PC-9 (cell line): ENCODE measurements at places on chromosomes 6 and 20. TPM values are rescaled to one million over a fixed set of nuclear protein-coding genes. Genes with fewer than 3 reads are reported as not detected.

GRCh38 chr6:159713984-159714383 lies 13.3 kb upstream of the WTAP start:
- DNase-seq, result no peak

DNA sequence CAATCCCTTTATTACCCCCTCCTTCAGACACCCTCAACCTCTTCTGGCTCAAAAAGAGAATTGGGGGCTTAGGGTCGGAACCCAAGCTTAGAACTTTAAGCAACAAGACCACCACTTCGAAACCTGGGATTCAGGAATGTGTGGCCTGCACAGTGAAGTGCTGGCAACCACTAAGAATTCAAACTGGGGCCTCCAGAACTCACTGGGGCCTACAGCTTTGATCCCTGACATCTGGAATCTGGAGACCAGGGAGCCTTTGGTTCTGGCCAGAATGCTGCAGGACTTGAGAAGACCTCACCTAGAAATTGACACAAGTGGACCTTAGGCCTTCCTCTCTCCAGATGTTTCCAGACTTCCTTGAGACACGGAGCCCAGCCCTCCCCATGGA lies 2.2 kb downstream of the TNF start:
- no peak for DNase-seq

GRCh38 chr20:31990641-31991338 lies 19.4 kb upstream of the CCM2L start:
- DNase-seq, result no peak

SCGN gene
- not detected in 2 replicates for total RNA-seq

DNA sequence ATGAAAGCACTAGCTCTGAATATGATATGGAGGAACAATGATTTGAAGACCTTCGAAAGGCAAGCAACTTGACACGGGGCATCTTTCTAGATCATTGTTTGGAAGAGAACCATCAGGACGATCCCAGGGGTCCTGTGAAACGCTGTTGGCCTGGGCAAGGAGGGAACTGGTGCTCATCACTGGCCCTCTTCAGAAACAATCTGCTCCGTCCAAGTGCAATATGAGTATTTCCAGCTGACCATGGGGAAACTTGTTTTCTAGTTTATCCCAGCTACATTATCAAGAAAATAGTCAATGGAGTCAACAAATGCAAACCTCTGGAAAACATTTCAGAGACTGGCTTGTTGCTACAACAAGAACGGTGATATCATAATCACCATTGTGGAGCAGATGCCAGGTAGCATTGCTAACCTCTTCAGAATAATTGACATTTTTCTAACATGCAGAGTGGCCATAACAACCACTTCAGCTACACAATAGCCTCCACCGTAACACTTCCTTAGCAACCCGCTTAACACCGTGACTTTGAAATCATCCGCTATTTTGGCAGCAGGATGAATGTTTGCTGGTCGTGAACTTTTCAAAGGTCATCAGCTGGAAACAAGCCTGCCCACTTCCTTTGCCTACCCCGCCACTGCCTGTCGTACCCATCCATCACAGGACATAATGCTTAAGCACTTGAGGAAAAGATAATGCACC lies 112.0 kb upstream of the PDE10A start:
- DNase-seq, result no peak

DNA sequence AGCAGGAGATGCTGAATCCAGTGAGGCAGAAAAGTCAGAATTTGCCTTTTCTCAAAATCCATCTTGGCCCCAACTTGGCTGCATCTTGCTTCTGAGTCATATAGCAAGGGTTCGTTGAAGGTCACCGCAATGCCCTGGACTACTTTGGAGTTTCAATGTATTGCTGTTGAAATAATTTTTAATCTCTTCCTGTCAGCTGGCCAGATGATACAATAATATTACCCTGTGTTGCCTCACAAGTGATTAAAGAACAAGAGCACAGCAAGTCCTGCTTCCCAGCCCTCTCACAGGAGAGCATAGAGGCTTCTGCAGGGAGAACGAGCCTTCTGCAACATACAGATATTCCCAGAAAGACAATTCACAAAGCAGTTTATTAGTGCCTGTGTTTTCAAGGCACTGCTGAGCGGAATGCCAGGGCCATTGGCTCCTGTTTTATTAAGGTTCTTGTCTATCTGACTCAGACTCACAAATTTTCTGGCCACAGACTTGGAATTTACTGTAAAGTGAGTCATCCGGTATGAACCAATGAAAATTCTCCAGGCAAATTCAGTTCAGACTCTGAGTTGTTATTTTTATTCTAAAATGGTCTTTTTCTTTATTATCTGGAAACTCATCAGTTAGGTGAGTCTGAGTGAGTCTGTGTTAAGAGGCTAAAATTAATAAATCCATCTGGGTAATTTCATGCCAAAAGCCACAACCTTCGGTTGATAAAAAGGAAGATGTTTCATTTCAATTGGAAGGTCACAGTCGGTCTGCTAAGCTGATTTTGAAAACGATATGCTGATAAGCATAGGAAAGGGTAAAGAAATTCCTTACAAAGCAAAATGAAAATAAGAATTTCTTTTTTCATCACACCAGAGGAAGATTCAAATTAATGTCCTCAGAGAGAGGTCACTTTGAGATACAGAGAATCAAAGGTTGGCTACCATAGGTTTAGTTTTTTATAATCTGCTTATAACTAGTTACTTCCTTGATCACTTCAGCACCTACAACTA lies 289.4 kb upstream of the STXBP5 start:
- peak; percentile 37 for DNase-seq
